ENCODE measurements at places on chromosomes 4 and X.

DNA sequence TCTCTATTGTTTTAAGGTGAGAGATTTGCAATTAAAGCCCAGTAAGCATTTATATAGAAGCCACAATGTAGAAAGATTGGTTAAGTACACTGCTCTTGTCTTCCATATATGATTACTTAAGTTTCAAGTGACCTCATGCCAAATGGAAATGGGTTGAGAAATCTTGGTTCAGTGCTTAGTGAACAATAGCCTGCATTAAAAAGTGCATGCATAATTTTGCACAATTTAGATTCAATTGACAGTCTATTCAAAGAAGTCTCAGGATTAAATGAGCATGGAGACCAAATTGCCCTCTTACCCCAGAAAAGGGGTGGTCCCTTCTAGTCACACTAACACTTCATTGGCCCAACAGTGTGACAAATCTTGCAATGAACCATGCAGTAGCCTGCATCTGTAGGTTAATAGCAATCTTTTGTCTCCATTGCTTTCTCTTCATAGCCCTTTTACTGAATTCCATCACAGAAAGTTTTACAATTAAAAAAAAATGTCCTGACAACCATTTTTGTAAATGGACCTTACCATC, 93.6 kb downstream of the HHIP start:
- no peak for DNase-seq

DNA sequence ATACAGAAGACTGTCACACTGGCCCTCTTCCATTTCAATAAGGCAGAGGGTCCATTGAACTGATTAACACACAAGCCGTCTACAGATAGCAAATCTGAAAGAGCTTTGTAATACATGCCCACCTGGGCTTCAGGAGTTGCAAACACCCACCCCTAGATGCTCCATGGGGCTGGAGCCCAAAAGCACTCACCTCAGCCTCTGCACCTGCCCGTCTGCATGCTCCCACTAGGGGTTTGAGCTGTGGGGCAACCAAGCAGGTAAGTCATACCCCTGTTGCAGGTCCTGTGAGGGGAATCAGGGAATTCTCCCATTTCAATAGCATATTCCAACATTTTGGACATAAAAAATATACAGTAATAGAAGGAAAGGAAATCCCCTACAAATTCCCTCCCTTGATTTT, 243.0 kb upstream of the KCNIP4 start:
- no peak for DNase-seq

GRCh38 chr4:38266616-38267015, 306.4 kb downstream of the PTTG2 start:
- peak; percentile 17 for DNase-seq

DNA sequence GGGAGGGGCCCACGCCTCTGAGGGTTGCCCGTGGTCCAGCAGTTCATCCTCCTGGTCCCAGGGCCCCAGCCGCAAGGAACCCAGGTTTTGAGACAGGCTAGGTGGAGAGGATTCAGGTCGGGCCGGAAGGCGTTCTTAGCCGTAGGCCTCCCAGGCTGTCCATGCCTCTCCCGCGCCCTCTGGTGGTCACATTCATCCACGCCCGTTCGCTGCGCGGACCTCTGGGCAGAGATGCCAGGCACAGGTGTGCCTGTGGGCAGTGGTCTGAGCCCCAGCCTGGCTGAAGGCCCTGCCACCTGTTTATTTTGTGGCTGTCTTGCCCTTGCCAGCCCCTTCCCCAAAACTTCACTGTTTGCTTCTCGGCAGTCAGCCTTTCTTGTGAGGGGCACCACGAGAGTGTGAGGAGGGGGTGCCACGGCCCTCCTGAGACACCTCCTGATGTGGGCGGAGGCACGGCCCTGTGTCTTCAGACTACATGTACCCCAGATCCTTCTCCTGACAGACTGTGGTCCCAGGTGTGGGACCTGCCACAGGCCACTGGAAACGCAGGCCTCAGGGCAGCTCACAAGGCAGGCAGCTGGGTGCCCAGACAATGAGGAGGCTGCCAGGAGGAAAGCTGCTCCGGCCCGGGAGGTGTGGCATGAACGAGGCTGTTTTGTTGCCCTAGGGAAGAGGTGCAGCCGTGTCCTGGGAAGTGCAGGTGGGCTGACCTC, 5.0 kb downstream of the UVSSA start:
- DNase-seq = peak; percentile 72

DNA sequence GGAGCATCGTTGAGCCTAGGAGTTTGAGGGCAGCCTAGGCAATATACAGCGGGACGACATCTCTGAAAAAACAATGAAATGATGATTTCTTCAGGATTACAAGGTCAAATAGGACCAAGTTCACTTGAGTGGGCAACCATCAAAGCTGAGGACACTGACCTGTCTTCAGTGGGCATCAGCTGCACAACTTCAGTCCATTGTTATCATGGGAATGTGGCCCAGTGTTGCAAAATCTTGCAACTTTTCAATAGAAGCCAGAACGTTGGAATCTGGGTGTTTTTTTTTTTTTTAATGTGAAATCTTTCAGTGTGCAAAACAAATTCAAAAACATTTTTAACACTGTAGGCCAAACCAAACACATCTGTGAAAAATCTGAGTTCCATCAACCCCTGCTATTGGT, 155.4 kb upstream of the PLAC1 start:
- DNase-seq = no peak

GRCh38 chrX:115894087-115894486, 276.5 kb upstream of the AGTR2 start:
- DNase-seq = peak; percentile 42

DNA sequence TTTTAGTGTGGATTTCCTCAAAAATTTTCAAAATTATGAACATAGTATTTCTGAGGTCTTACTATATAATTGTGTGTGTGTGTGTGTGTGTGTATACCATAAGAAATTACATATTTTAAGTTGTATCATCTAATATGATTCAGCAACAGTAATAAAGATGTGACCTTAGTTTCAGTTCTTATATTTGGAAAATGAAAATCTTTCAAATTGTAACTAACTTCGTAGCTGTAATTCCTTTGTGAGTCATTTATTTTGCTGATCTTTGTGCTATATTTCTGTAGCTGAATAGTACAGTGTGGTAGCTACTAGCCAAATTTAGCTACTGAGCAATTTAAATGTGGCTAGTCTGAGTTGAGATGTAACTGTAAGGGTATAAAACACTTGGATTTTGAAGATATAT, 116.4 kb downstream of the RAP1GDS1 start:
- no peak for DNase-seq

- DNase-seq = no peak
Measured at GRCh38 chr4:121675715-121676114, 21.1 kb downstream of the ANXA5 start.

GRCh38 chr4:176792326-176793059, at the start of gene VEGFC:
Gene VEGFC (minus strand): TSS chr4:176792922. CDS start chr4:176792311, 611 bp downstream.
- DNase-seq = peak; percentile 23

- no peak for DNase-seq
Measured at GRCh38 chrX:109463784-109464183, 18.1 kb downstream of the GUCY2F start.

GRCh38 chr4:105182211-105182610, 35.5 kb downstream of the TET2 start:
- DNase-seq = no peak

GRCh38 chr4:106979476-106979875, 56.6 kb downstream of the DKK2 start:
- DNase-seq = no peak

DNA sequence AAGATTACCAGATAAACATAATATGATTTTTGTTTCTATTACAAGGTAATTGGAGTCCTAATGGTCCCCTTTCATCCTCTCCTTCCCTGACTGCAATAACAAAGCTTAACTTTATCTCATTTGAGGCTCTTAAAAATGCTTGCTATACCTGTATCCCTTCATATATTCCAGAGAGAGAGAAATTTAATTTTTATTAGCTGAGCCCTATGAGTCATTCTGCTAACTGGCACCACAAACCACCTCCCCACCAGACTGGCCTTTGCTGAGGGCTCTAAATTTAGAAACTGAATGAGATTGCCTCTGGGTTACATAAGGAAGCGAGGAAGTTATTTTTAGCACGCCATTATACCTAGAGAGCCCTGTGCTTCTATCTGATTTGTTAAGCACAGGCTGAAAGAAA, 27.4 kb downstream of the CBLL2 start:
- DNase-seq = no peak

DNA sequence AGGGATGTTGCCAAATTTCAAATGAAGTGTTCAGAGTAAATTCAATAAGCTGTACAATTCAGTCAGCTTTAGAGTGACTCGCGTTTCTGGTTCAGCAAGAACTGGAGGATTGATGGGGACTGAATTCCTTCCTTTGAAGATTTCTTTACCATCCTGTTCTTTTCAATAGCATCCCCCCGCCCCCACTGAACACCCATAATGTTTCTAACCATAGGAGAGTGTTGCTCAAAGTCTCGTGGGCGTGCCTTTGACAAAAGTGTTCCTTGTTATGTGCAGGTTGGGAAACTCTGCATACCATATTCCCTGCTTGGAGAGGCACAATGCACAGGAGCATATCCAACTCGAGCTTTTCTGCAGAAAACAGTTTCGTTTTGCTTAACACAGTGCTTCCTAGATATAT, 323.5 kb upstream of the CASK start:
- no peak for DNase-seq

GRCh38 chr4:120857312-120857711, 65.2 kb downstream of the PRDM5 start:
- DNase-seq = no peak

DNA sequence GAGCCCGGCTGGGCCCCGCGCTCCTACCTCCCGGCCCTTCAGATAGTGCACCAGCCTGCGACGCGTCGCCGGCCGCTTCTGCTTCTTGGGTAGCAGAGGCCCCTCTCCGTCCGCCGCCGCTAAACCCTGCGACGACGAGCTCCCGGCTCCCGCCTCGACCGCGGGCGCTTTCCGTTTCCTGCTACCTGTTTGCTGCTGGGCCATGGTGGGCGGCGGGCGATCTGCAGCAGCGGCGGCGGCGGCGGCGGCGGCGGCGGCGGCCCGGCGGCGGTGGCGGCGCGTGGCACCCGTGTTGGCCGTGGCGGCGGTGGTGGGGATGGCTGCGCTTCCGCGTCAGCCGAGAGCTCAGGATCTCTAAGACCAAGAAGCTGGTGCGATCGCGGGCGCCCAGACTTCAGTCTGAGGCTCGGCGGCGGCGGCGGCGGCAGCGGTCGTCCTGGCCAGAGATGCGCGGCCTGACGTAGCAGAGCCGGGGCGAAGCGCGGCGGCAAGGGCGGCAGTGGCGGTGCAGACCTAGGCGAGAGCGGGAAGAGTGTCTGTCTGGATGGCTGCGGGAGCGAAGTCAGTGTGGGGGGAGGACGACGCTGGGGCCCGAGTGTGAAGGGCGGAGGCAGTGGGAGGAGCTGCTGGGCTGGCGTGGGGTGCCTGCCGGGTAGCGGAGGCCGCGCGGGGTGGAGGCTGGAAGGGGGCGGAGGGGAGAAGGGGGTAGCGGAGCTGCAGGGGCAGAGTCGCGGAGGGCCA, at the start of gene DCAF12L2:
DCAF12L2 (minus strand) TSS at position 569 of the 741 bp plus-strand sequence; CDS start at position 204, 365 bp downstream.
- DNase-seq = peak; percentile 12

GRCh38 chrX:24498181-24498580, 33.1 kb downstream of the PDK3 start:
- no peak for DNase-seq

DNA sequence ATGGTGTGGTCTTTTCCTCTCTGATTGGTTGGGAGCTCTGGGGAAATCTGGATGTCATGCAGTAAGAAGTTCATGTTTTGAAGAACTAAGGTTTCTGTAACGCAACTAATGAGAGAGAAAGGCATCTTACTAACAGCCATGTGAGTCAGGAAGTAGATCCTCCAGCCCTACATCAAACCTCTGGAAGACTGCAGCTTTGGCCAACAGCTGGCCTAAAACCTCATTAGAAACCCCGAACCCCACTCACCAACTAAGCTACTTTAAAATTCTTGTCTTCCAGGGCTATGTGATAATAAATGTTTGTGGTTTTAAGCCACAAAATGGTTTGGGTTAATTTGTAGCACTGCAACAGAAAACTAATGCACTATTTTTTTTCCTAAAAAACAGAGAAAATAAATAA, 549.0 kb upstream of the GRID2 start:
- no peak for DNase-seq

- DNase-seq = no peak
Measured at GRCh38 chr4:106816496-106816895, 219.6 kb downstream of the DKK2 start.

GRCh38 chrX:151912221-151912620, 468 bp upstream of the MAGEA4 start:
- DNase-seq = no peak

DNA sequence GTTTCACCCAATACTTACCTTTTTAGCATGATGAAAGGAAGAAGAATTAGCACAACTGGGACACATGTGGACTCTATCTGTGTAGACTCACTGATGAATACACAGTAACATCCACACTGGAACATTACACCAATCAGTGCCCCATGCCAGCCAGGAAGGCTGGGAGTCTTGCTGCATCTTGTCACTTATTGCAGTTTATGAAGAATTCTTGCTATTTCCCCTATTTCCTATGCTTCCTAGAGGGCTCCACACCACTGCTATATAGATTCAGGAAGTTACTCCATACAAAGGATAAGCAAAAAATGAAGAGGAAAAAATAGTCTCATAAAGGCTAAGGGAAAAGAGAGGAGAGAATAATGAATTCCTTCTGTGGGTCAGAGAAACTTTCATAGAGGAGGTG, 201.0 kb downstream of the CAMK2D start:
- DNase-seq = no peak

DNA sequence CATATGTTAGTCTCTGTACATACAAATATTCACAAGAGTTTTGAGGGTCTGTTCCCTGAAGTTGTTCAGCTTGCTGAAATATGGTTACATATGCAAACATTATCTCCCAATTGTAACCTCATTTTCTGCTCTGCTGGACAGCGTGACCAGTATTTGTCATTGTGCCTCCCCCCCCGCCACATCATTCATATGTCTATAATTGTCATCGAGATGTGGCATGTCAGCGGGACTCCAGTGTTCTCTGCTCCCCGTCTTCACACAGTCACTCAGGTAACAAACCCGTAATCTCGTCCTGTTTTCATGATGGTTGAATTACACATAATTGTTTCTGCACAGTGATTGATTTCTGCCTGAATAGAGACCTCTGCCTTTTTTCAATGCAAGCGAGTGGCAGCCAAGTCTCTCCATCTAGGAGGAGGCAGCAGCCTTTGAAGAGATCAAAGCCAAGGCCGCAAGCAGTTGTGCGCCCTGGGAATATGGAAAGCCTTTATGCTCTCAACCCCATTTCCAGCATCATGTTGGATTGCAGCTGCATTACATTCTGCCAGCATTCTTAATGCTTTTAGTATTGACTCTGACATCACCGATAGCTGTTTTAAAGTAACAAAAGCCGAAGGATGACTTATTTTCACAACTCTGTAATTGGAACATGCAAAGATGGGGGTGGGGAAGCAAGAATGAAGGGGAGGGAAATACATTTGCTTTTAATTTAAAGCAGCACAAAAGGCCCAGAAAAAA, 27.4 kb downstream of the LEF1 start:
- no peak for DNase-seq

- DNase-seq = no peak
Measured at GRCh38 chrX:40843643-40844042, 108.3 kb upstream of the MED14 start.

Data from amygdala (tissue), 56 donors.